ENCODE measurements at places on chromosomes 12 and 14.

DNA sequence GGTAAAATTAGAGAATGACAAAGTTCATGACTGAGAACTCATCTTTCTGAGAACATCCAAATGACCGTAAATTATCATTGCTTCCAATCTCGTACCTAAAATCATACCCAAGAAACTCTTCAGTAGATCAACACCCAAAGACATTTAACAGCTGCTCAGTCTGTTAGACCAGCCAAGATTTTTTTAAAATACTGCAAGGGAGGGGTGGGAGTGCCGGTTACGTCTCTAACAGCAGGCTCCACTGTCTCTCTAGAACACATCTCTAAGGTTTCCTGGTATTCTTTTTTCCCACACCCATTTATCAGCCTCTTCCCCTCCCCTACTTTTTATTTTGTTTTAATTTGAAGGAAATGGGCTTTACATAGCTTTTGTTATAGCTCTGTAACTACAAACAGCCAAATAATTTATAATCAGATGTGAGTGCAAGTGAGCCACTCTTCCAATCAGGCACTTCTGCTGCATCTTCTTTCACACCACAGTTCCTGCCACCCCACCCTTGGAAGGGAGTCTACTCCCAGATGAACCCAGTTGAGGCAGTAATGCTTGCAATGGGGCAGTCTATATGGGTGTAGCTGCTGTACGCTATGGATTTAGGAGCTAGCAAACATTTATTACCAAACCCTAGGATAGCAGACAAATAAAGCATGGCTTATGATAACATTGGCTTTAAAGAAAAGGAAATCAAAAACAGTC lies 21.9 kb downstream of the PTPRB start:
- no peak for DNase-seq

DNA sequence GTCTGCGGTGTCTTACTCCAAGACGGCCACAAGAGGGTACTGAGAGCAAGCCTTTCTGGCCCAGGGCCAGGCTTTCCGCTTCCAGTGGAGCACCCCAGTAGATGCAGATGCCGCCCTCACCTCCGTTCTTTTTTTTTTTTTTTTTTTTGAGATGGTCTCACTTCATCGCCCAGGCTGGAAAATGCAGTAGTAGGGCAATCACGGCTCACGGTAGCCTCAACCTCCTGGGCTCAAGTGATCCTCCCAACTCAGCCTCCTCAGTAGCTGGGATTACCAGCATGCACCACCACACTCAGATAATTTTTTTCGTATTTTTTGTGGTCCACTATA lies 5.6 kb upstream of the LBHD2 start:
- DNase-seq: peak; percentile 80

DNA sequence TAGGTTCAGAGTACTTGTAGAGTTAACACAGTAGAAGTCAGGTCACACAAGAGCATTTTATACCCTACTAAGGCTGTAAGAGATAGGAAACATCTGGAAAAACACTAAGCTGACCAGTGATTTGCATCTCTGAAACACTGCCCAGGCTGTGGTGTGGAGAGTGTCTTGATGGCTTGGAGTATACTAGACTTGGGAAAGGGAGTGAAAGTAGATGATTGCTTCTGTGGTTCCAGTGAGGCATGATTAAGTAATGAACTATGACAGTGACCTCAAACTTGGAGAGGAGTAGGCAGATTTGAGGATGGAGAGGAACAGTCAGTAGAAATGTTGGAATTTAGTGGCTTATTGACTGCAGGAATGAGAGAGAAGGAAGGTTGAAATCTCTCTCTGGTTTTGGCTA lies 201.2 kb downstream of the FLRT2 start:
- DNase-seq: no peak

DNA sequence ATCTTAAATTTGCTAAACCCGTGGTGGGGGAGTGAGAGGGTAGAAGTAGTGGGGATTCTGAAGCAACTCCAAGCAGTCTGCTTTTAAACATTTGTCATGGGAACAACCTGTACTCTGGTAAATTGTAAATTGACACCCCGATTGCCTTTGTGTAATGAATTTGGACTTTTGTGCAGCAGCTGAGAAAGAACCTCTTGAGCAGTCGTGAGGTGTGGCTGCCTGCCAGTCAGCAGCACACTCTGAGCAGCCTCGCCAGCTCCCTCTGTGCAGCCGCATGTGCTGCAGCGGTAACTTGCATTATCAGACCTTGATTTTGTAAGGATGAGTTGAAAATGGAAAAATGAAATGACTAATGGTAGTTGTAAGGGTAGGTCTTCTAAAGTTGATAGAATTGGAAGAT lies 74.3 kb downstream of the SUSD6 start:
- no peak for DNase-seq

DNA sequence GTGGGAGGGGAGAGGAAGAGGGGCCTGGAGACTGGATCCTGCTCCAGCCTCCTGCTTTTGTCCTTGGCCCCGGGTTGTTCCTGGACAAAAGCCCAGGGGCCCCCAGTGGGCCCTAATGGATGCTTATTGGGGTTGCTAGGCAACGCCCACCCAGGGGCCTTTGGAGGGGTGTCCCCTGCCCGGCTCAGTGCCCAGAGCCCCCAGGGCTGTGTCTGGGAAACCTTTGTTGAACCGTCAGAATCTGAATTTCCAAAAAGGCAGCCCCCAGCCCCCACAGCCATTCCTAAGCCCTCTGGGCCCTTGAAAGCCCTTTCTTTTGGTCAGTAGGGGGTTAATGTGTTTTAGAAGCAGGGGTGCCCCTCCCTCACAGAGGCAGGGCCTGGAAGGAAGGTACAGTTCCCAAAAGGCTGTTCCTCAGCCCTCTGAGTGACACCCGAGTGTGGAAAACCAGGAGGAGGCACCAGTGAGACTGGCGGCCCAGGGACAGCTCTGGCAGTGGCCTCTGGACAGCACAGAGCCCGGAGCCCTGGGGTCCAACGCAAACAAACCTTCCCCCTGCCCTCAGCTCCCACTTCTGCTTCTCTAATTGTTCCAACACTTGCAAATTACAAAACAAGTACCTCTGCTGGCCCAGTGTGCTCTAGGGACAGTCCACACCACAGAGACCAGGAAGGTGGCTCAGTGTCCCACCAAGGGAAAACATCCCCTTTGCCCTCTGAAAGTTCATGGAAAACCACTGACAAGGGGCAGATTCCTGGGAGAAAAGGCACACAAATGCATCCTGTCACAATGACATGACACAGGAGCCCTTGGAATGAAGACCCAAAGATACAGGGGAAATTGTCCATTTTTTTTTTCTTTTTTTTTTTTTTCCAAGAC lies 19.4 kb downstream of the HHIPL1 start:
- no peak for DNase-seq

GRCh38 chr12:72077111-72077820 lies 138.6 kb downstream of the TPH2 start:
- no peak for DNase-seq

GRCh38 chr14:64807551-64807950 lies 72.2 kb downstream of the SPTB start:
- no peak for DNase-seq

GRCh38 chr14:68509188-68509983 lies 283.5 kb downstream of the ZFP36L1 start:
- no peak for DNase-seq

GRCh38 chr12:111318450-111318849 lies 50.4 kb downstream of the PHETA1 start:
- DNase-seq: no peak

- no peak for DNase-seq
Observed at GRCh38 chr14:93108105-93108504, 7.6 kb downstream of the ITPK1 start.

DNA sequence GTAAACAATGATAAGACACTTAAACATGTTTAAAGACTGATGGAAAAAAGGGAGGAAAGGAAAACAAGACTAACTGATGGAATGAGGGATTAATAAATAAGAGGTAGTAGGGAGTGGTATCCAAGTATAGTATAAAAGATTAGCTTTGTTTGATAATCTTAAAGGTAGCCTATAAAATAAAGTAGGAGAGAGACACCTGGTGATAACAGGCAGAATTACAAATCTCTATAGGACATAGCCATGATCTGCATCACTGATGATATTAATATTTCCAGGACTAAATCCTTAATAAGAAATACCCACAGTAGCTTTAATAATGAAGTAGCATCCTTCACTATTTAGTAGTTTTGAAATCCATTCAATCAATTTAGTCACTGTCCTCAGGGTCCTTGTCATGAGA lies 30.4 kb downstream of the DLGAP5 start:
- peak; percentile 61 for DNase-seq

- DNase-seq: no peak
Observed at GRCh38 chr12:13504736-13505135, 308.2 kb downstream of the EMP1 start.

DNA sequence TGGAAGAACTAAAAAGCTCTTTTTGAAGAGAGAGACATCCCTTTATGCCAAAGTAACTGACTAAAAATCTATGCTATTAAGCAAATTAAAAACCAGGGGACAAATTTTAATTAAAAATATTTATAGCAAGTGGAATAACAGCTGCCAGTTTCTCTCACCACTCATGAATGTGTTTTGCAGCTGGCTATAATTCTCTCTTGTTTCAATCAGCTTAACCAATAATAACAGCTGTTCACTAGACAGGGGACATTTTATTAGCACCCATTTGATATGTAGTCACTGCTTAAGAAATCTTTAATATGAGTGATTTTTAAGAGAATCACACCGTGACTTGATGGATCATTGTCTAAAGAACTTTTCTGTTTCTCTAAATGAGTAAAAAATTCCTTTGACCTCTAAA lies 34.2 kb upstream of the KRR1 start:
- no peak for DNase-seq

GRCh38 chr12:109999983-110000505 lies 814 bp downstream of the ANKRD13A start:
- no peak for DNase-seq

DNA sequence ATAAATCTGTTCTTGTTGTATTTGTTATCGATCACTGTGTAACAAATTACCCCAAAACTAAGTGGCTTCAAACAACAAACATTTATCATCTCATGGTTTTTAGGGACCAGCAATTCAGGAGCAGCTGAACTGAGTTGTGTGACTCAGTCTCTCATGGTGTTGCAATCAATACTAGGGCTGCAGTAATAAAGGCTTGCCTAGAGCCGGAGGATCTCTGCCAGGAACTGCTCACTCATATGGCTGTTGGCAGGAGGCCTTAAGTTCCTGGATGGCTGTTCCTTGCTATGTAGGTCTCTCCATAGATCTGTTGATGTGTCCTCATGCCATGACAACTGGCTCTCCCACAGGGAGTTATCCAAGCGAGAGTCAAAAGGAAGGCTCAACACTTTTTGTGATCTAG lies 3.8 kb upstream of the PSMC6 start:
- peak; percentile 52 for DNase-seq

DNA sequence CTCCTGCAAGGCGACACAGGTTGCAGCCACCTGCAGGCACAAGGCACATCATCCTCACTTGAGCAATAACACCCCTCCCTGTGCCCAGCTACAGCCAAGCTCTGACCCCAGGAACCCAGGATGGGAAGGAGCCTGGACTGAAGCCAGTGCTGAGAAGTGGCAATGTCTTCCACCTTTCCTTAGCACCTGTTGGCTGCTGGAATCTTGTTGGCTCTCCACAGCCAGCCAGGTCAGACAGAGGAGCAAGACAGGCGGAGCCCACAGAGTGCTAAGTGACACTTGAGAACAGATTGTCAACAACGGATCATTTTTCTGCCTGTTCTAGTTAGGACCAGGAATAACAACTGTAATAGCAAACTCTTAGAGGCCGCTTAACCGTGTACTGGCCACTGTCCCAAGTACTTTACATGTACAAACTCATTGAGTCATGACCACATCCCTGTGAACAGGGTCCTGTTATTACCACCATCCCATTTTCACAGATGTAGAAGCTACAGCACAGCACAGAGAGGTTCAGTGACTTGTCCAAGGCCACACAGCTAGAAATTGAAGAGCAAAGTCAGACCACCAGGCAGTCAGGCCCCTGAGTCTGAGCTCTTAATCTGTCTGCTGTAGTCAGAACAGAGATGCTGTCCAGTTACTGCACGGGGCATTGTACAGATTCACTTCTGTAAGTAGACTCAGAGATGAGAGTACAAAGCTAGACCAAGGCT lies 45.6 kb downstream of the RNFT2 start:
- no peak for DNase-seq

- no peak for DNase-seq
Observed at GRCh38 chr12:95100264-95101190, 27.1 kb upstream of the NR2C1 start.

DNA sequence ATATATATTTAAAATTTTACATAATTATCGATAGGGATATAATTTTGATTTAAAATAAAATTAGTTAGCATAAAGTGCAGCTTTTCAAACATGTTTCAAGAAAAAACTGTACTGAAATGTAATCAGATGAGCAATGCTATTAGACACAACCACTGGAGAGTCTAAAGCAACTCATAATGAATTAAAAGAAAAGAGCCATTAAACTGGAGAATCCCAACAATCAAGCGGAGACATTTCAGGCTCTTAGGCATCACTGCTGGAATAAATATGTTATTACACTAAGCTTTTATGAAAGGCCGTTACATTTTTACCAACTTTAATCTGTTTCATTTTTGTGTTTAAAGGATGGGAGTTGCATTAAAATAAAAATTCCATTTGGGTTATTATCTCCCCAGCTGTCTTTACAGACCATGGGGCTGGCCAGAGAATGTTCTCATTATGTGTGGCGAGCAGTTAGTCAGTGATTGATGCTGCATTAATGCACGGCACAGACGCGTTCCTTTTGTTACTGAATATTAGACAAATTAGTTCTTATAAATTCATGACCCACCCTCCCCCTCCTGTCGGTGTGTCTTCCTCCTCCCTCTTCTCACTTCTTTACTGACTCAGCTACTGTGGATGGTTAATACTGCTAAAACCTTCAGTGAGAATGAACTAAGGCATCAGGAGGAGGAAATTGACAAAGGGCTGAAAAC lies 156.8 kb downstream of the PDZRN4 start:
- DNase-seq: no peak

DNA sequence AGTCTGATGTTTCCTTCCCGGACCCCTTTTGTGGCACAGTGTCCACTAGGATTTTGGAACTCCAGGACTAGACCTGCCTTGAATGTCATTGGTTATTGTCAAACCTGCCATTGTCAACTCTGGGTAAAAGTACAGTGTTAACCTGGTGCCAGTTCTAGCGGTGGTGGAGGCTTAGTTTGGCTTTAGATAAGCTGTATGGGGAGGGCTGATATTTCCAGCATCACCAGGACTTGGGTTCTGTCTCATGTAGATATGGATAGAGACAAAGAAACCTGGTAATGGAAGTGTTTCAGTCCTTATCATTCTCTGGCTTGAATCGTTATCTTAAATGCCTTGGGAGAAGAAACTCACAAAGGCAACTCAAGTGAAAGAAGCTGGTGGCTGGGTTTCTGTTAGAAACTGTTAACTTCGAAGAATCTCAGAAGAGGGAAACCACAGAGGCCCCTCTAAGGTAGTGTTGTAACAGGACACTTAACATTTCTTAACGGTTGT lies 10.6 kb downstream of the CHST11 start:
- no peak for DNase-seq

- no peak for DNase-seq
Observed at GRCh38 chr14:64465831-64466554, 694 bp downstream of the AKAP5 start.

Data from NCI-H460 (cell line).